ENCODE measurements at places on chromosomes 5 and 9. TPM values are rescaled to one million over a fixed set of nuclear protein-coding genes. Genes with fewer than 3 reads are reported as not detected.

The SLC27A6 gene
- total RNA-seq, result 0.26 TPM

The SLC25A2 gene
- total RNA-seq, result not detected

The TRAPPC13 gene
- 34.8 TPM for total RNA-seq

The GPR21 gene
- total RNA-seq, result 0.66 TPM

The PLAC8L1 gene
- not detected for total RNA-seq

The DAB2IP gene
- 16.5 TPM for total RNA-seq

The KIF12 gene
- not detected for total RNA-seq

The SSNA1 gene
- 56.3 TPM for total RNA-seq

The PCSK1 gene
- not detected for total RNA-seq

The INSL4 gene
- total RNA-seq, result not detected

The NIM1K gene
- total RNA-seq, result 7.7 TPM

The KIF4B gene
- total RNA-seq, result under 0.01 TPM
